ENCODE measurements at places on chromosomes 3 and 15. TPM values are rescaled to one million over a fixed set of nuclear protein-coding genes. Genes with fewer than 3 reads are reported as not detected.

GRK7 gene
- not detected for total RNA-seq

ALG3 gene
- total RNA-seq, result 50.8 TPM

FBXO40 gene
- 81.6 TPM for total RNA-seq

TTLL13 gene
- not detected for total RNA-seq

LSMEM2 gene
- total RNA-seq, result 10.6 TPM

CKMT1A gene
- 3.3 TPM for total RNA-seq

CCK gene
- not detected for total RNA-seq

DNA sequence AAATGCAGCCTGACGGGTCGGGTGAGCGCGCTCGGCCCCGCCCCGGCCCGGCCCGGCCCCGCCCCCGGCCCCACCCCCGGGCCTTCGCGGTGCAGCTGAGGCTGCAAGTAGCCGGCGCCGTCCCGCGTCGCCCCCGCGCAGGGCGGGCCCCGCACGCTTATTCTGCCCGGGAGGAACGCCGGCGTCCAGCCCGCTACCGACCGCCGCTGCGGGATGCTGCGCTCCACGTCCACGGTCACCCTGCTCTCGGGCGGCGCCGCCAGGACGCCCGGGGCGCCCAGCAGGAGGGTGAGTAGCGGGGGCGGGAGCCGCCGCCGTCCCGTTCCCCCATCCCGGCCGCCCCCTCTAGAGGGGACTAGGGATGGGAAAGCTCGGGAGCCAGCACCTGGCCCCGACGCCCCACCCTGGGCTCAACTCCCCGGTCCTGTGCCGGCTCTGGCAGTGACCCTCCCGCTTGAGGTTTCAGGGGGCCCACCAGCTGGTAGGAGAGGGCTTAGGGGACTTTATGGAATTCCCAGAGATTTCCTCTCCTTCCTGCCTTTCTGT, at the start of gene MYZAP:
Gene MYZAP (plus strand): TSS at position 83 of the 546 bp plus-strand sequence. CDS start 131 bp downstream, at position 214.
- DNase-seq, result peak; percentile 64

DNA sequence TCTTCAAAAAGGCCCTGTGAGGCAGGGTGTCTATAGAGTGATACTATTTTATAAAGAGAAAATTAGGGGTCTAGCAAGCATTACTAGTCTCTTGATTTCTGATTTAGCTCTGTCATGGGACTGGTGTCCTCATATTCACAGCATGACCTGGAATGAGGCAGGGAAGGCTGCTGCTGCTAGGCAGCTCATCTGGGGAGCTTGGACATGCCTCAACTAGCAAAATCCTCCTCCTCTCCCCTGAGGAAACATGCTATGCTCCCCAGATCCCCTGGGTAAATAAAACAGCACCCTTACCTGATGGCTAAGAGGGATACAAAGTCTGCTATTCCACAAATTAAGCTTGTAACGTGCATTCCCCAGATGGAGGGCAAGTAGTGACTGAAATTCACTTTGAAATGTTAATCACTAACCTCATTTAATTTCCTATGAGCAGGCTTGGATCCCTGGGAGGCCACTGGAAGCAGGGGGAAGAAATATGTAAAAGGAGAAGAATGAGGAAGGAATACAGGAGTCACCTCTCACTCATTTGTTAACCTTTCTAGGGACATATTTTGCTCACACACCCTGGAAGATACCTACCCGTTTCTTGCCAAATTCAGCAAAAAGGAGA, 709.4 kb downstream of the SQOR start:
- DNase-seq, result no peak

DNA sequence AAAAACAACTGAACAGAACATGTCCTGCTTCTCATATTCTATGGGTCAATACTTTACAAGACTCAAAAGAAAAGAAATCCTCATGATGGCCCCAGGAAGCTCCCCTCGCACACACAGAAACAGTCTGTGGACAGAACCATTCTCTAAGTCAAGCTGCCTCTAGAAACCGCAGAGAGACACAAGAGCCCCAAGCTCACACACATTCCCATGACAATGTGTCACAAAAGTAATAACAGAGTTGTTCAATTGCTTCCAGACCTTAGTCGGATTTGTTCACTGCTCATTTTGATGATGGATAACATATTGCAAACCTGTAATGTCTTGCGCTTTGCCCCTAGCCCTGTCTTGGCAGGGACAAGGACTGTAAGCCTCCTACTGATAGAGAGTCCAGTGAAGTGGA, 60.9 kb downstream of the UMPS start:
- no peak for DNase-seq

- DNase-seq, result no peak
Observed at GRCh38 chr3:174132421-174133042, 726.6 kb upstream of the NAALADL2 start.

GRCh38 chr3:197298945-197299854, 788 bp upstream of the DLG1 start:
- no peak for DNase-seq

- DNase-seq, result no peak
Observed at GRCh38 chr3:138395865-138396751, 38.3 kb upstream of the ESYT3 start.

DNA sequence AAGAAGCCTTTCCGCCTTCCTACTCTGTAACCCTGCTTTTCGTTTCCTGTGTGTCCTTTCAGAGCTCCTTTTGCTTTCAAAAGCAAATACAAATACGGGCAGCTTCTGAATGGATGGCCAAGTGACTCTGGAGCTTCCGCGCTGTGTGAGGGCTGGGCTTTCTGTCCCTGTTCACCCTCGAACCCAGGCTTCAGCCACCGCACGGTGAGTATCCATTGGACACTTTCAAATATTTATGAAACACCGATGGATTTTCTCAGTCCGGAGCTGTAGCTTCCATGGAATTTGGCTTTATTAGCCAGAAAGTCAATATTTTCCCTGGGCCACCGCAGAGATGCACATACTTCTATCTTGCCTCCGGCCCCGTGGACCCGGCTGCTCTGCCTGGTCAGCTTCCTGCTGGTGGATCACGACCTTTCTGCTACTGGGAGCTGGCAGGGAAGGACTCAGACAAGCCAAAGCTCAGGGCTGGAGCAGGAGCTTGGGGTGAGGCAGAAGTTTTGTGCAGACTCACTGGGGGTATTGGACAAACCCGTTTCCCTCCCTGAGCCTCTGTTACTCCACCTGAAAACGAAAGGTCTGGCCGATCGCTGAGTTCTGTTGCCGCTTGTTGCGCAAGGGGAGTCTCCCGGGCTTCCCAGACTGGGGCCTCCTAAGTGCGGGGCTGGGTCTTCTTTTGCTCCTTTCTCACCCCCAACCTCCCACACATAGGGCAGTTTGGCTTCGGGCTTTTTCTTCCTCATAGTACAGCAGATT, 63.6 kb downstream of the LINGO1 start:
- peak; percentile 65 for DNase-seq

- peak; percentile 38 for DNase-seq
Observed at GRCh38 chr15:25176991-25177954, 222.5 kb downstream of the SNRPN start.

DNA sequence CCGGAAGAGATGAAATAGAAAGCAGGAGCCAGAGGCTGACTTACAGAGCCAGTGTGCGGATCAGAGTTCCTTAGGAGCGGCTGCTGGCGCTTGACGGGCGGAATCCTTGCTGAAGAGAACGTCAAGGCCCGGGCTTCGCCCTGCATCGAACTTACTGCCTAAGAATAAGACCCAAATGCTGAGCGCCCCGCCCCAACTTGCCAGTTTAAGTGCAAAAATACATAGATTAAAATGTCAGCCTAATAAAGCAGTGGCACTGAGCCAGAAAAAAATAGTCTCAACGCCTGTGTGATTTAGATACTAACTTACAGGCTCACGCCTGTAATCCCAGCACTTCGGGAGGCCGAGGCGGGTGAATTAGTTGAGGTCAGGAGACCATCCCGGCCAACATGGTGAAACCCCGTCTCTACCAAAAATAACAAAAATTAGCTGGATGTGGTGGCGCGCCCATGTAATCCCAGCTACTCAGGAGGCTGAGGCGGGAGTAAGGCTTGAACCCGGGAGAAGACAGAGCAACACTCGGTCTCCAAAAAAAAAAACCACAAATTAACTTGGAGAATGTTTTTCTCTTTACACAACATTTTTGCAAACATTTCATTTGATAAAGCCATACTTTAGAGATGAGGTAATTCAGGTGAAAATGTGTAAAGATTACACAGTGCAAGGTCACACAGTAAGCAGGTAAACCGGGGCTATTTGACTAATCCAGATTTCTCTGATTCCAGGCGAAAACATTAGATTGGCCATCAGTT, 1.2 kb upstream of the UBP1 start:
- DNase-seq, result peak; percentile 78
